ENCODE measurements at places on chromosomes 12 and 14.

- DNase-seq, result no peak
These were observed 2.4 kb upstream of the SERPINA4 start for GRCh38 chr14:94558842-94559241.

- peak; percentile 94 for DNase-seq
These were observed at the start of gene PIGH for GRCh38 chr14:67599698-67600561. TSS of gene PIGH (minus strand) at chr14:67600268. CDS start at chr14:67600203, 65 bp downstream.

GRCh38 chr12:28223858-28224257 is 33.6 kb downstream of the CCDC91 start:
- DNase-seq, result no peak

DNA sequence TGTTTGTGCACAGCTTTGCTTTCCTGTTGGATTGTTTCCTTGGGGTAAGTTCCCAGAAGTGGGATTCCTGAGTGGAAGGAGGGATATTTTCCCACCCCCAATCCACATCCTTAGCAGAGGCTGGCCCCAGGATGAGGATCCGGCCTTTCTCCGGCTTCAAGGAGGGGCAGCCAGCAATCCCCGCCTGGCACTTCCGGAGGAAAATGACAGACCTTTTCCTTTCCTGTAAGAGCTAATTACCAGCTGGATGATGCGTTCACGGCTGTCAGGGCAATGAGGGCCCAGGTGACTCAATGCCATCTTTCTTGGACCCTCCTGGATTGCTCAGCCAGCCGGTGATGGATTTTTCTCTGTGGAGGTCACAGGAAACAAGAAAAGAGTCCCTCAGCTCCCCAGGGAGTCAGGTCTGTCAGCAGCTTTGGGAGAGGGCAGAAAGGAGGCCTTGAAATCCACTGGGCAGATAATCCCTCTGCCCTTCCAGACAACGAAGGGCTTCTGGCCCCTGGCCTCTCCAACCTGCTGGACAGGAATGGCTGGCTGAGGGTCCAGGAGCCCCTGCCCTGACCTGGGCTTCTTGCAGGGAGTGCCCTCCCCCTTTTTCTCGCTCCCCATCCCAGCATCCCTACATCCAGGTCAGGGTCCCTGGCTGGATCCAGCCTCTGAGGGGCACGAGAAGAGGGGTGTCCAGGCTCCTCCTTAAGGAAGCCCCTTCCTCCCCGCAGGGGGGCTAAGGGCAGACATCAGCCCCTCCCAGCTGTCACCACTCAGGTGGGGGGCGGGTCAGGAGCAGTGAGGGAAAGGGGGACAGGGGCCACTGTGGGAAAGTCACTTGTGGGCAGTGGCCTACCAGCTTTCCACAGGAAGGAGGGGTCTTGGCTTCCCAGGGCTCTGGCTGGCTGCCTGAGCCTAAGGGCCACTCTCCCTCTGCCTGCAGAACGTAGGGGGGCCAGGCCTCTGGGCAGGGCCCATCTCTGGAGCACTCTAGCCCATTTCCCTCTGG is 16.1 kb upstream of the CCDC85C start:
- DNase-seq, result no peak

- DNase-seq, result no peak
These were observed 5.6 kb downstream of the KRR1 start for GRCh38 chr12:75505706-75506312.

- DNase-seq, result no peak
These were observed 5.5 kb downstream of the DNAH10 start for GRCh38 chr12:123767613-123768012.

GRCh38 chr12:130086248-130086647 is 76.0 kb upstream of the FZD10 start:
- DNase-seq, result no peak

GRCh38 chr12:53190108-53190729 is 9.5 kb upstream of the CSAD start:
- no peak for DNase-seq

DNA sequence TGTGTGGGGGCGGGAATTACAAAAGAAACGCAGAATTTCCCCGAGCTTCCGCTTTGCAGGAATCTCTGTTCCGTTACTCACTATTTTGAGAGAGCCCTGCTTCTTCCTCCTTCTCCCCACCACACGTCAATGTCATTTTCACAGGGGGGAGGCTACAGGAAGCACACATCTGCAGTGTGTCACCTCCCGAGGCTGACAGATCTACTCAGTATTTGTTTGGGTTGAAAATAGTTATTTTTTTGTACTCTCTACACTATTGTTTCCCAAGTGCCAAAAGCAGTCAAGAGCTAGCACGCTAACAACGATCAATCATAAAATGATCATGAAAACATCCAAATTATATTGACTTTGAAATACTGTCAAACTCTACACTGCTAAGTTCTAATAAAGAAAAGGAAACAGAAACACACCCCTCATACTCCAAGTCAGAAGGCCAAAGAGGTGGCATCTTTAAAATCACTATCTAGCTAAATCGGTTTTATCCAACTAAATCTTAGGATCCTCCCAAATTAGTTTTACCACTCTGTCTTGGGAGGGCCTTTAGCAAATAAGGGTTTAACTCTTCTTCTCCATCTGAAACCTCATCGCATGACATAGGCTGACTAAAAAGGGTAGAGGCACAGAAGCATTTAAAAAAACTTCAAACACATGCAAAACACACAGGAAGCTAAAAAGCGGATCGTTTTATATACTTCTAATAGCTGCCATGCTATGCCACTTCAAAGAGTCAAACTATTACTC is 51.8 kb downstream of the FOXN3 start:
- DNase-seq, result no peak

DNA sequence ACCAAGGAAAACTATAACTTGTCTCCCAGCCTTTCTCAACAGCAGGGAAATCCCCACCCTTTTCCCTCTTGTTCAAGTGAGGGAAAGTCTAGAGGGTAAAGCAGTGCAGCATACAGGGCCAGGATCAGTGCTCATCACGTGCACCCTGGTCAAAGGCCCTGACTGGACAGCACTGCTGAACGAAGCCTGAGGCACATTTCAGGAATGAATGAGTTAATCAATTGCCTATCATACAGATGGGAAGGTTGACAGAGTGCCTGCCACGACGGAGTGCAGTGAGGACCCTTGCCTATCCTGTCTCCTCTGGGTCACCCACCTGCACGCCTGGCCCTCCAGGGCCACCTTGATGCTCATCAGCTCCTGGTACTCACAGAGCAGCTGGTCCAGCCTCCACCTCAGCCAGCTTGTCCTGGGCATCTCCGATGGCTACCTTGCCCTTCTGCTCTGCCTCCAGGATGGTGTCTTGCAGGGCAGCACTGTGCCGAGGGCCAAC is 11.7 kb upstream of the KRT73 start:
- no peak for DNase-seq

- DNase-seq, result no peak
These were observed 115.1 kb downstream of the TSHR start for GRCh38 chr14:81070511-81070910.

GRCh38 chr14:61803755-61804154 is 41.5 kb downstream of the SNAPC1 start:
- no peak for DNase-seq

DNA sequence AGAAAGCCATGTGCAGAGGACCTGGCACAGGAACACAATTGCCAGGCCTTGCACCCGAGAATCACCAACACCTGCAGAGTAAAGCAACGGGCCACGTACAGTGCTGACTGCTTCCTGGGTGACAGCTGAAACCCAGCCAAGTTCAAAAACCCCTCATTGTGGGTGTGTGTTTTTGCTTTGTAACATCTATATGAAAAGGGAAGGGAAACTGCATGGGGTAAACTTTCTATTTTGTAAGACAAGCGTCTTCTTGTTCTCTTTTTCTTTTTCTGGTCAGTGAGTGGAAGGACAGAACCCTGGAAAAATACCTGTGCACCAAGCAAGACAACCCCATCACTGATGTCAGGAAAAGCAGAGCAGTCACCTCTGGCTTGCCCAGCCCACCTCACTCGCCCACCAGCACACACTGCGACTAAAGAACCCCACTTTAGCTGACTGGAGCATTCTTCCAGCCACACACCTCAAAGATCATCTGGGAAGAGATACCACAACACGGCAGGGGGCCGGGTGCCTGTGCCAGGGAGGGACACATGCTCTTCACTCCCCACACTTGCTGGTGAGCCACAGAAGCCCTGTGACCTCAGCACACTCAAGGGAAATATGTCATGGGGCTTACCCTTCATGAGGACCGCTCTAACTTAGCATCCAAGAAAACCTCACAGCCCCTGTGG is 172.3 kb downstream of the NDUFA12 start:
- no peak for DNase-seq

DNA sequence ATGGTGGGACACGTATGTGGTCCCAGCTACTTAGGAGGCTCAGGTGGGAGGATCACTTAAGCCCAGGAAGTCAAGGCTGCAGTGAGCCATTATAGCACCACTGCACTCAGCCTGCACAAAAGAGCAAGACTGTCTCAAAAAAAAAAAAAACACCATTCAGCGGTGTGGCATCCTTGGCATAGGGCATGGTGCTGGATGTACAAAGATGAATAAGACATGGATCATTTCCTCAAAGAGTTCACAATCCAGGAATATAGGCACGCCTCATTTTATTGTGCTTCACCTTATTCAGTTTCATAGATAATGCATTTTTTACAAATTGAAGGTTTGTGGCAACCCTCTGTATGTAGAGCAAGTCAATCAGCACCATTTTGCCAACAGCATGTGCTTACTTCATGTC is 6.4 kb downstream of the CINP start:
- DNase-seq, result no peak

GRCh38 chr14:106347291-106347778 is 821.0 kb downstream of the TMEM121 start:
- no peak for DNase-seq

DNA sequence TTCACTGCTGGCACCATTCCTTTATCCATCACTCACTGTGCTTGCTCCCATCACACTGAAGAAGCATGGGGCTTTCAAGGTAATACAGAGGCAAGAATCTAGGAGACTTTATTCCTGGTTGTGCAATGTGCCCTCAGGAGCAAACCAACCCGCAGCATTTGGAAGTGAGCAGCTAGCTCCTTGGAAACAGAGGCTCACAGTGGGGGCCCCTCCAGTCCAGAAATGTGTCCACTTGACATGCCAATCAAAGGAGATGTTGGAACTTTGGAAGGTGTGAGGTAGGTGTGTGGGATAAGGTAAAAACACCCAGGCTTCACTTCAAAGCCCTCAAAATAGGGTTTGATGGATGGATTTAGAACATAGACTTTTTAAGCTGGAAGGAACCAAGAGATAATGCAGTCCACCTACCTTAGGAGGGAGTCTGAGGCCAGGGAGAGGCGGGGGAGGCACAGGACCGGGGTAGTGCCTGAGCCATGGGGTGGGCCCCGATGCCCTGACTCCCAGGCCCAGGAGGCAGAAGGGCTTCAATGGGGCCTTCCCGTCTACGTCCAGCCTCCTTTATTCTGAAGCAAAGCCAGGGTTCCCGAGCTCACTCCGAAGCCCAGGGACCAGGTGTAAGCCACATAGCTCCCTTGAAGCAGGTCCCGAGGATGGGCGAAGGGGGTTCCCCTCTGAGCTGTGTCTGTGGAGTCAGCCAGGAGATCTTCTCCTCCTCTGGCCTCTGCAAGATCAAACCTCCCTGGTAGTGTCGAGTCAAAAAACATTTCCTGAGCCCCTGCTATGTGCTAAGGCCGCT is 17.6 kb upstream of the BCL11B start:
- DNase-seq, result no peak

GRCh38 chr14:72523424-72524294 is 370.2 kb downstream of the DPF3 start:
- no peak for DNase-seq

- no peak for DNase-seq
These were observed 96.0 kb downstream of the WIF1 start for GRCh38 chr12:65025136-65025535.

- DNase-seq, result no peak
These were observed 311.0 kb upstream of the RGS6 start for GRCh38 chr14:71621276-71621675.

GRCh38 chr12:77082021-77082420 is 16.7 kb upstream of the E2F7 start:
- DNase-seq, result no peak

DNA sequence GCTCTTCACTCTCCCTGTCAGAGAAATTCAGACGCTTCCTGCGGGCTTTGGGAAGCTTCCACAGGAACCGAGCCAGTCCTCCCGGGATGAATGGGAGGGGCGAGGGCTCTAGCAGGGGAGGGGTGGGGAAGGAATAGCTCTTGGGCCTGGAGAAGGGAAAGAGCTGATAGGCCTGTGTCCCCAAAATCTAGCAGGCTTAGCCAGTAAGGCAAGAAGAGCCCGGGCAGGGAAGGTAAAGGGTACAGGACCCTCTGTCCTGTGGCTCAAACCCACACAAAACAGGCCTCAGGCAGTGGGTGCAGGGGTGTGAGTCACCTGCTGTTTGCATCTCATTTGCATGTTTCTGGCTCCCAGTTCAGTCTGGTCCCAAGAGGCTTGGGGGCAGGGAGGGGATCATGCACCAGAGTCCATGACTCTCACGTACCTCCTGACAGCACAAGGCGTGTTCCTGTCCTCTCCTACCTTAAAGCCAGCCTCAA is 8.7 kb upstream of the SMUG1 start:
- DNase-seq, result no peak

- no peak for DNase-seq
These were observed 24.6 kb upstream of the NUDT14 start for GRCh38 chr14:105205673-105206208.

DNA sequence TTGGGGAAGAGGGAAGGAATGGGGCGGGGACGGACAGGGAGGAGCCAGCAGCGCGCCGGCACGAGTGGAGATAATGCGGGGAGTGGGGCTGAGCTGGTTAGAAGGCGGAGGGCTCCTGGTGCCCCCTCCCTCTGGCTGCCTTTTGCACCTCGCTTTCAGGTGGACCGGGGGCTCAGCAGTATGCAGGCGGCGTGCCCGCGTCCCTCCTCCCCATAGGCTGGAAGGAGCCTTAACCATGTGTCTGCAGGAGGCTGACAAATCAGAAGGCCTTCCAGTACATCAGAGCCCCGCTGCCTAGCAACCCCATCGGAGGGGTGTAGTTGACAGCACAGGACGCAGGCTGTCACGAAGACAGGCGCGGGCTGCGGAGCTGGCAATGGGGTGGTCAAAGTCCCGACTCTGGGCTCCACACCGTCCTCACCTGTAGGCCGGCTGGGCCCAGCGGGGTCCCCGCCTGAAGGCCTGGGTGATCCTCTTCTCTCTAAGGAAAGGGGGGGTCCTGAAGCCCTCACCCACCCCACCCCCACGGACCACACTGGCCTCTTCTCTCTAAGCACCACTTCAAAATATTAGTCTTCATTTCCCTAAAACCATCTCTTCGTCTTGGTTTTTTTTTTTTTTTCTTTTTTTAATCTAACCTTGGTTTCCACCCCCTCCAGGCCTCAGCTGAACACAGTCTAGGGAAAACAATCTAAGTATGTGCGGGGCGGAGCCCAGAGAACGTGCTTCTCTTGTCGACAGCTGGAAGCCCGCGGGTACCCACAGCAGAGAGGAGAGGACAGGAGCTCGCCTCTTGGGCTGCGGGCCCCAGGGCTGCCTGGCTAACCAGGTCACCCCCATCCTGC is 44.5 kb downstream of the KDM2B start:
- peak; percentile 91 for DNase-seq

DNA sequence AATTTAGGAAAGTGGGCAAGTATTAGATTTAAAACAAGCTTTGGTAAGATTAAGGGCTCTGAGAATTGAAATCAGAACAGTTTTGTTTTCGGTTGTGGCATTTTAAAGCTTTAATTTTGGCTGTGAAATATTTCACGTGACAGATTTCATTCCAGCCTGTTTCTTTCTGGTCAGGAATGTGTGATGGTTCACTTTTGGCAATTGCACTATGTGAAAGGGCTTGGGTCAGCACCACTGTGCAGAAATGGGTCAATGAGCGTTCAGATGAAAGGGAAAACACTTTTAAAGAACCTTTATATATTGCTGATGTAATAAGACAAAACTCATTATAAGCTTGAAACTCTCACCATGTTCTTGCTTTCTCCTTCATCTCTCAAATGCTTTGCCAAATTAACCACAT is 17.1 kb downstream of the NUBPL start:
- no peak for DNase-seq
